ENCODE measurements at places on chromosomes 16 and 17. TPM values are rescaled to one million over a fixed set of nuclear protein-coding genes. Genes with fewer than 3 reads are reported as not detected.

The NPIPA7 gene
- polyA plus RNA-seq, result 5.7 TPM

The GPRC5B gene
- 26.6 TPM for polyA plus RNA-seq

The KRT17 gene
- 0.56 TPM for polyA plus RNA-seq

The TBC1D3D gene
- polyA plus RNA-seq, result not detected

The TMIGD1 gene
- polyA plus RNA-seq, result not detected

The ITGAL gene
- 0.08 TPM for polyA plus RNA-seq

The ARHGAP23 gene
- polyA plus RNA-seq, result 32.6 TPM

- DNase-seq, result no peak
Measured at GRCh38 chr17:38585918-38586529, 19.7 kb downstream of the SRCIN1 start.

DNA sequence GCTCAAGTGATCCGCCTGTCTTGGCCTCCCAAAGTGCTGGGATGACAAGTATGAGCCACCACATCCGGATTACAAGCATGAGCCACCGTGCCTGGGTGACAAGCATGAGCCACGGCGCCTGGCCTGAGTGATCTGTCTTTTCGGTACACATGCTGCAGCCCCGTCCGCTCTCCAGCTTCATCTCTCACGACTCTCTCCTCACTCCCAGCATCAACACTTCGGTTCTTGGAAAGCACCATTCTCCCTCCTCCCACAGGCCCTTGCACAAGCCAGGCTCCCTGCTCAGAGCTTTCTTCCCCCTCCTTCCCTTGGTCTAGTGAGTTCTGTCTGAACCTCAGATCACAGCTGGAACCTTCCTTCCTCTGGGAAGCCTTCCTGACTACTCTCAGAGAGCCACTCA is 6.5 kb upstream of the NCBP3 start:
- DNase-seq, result no peak

DNA sequence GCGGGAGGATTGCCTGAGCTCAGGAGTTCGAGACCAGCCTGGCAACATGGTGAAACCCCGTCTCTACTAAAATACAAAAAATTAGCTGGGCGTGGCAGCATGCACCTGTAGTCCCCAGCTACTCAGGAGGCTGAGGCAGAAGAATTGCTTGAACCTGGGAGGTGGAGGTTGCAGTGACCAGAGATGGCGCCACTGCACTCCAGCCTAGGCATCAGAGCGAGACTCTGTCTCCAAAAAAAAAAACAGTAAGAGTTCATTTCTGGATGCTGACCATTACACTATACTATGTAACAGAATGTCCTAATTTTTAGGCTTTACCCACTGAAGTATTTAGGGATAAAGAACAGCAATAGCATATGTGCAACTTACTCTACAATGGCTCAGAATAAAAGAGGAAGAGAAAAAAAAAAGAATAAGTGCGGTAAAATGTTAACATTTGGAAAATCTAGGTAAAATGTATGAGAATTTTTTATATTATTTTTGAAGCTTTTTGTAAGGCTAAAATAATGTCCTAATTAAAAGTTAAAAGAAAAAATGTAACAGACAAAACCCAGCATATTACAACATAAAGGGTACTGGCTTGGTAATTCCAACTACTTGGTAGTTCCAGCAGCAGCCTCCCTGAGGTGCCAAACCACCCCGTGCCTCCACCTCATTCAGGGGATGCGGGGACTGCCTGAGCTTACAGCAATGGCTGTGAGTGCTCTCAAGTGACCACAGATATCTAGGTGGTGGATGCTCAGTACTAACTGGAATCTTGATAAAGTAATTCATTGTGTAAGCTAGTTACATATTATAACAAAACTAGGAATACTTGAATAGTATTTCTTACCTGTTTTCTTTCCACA is 10.9 kb downstream of the COPS3 start:
- peak; percentile 46 for DNase-seq

GRCh38 chr16:86819533-86819892 is 241.2 kb downstream of the FOXL1 start:
- no peak for DNase-seq

- peak; percentile 48 for DNase-seq
Measured at GRCh38 chr17:3983606-3984484, 19.6 kb upstream of the ATP2A3 start.

GRCh38 chr17:1055751-1056645 is 59.1 kb downstream of the TIMM22 start:
- DNase-seq, result peak; percentile 88

DNA sequence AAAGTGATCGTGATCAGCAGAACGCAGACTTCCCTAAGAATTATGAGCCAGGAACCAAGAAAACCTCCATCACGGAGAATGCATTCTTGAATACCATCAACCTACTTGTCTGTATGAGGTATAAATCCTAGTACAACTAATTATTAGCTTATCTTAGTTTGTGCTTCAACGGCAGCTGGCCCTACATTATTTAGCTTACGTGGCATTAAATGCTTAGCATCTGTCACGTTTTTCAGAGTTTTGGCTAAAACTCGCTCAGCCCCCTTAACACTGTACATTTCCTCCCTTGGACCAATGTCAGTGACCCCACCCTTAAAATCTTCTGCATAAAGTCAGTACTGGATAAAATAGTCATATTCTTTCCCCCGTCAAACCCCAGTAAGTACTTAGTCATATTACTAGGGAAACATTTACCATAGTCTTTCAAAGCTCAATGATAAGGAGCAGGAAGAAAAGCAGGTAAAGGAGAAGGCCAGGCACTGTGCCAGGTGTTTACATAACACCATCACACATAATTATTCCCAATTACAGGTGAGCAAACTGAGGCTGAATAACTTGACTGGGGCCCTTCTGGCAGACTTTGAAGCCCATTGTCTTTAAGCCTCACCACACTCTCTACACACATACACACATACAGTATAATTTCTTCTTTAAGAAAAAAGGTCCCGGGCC is 16.6 kb upstream of the TXNDC11 start:
- no peak for DNase-seq

DNA sequence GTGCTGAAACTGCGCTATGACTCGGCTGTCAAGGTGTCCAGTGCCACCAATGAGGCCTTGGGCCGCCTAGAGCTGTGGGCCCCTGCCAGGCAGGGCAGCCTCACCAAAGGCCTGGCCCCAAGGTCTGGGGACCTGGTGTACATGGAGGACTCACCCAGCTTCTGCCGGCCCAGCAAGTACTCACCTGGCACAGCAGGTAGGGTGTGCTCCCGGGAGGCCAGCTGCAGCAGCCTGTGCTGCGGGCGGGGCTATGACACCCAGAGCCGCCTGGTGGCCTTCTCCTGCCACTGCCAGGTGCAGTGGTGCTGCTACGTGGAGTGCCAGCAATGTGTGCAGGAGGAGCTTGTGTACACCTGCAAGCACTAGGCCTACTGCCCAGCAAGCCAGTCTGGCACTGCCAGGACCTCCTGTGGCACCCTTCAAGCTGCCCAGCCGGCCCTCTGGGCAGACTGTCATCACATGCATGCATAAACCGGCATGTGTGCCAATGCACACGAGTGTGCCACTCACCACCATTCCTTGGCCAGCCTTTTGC is 25.0 kb downstream of the WNT9B start:
- peak; percentile 51 for DNase-seq

DNA sequence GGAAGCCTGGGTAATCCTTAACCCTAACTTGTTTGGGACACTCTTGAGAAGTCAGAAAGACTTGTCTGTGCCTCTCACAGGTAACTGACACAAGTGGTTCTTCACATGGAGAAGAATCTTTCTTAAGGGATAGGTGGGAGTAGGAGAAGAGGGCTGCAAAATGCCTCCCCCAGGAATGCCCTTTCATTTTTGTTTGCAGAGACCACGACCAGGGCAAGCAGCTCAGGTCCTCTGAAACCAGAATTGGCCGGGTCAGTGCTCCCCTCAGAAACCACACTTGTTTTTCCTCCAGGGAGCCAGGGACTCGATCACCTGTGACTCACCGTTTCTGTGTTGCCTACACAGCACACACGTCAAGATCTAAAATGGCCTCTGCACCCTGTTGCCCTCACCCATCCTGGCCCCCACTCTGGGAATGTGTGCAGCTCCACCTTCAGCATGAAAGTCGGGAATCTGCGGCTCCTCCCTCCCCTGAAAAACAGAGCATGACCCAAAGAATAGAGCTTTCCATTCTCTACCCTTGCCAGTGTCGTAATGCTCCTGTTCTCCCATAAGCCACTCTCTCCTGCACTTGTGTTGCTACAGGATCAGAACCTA is 36.1 kb downstream of the HNF1B start:
- DNase-seq, result peak; percentile 72

DNA sequence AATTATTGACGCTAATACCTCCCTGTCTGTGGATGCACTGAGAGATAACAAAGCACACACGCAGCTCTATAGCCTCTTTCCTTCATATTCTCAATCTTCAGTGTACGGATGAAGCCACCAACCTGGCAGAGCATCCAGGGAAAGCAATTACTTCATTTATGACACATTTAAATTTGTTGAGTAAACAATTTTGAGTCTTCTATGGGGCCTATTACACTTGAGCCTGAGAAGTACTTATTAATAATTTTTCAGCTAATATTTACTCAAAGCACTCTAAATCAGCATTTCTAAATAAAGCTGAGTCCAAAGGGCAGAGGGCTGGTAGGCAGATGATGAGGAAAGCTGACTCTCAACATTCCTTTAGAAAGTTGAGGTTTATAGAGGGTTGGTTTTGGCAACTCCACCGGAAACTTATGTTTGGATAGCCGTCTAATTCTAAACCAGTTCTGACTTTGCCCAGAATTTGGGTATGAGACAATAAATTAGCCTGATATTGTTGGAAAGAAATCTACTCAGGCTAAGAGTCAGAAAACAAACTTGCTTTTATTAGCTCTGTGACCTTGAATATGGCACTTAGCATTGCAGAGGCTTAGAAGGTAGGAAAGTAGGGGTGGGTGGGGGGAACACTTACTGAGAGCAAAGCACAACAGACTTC is 643.5 kb downstream of the CDH11 start:
- DNase-seq, result peak; percentile 11

GRCh38 chr16:77937473-77938149 is 84.7 kb upstream of the CLEC3A start:
- no peak for DNase-seq

DNA sequence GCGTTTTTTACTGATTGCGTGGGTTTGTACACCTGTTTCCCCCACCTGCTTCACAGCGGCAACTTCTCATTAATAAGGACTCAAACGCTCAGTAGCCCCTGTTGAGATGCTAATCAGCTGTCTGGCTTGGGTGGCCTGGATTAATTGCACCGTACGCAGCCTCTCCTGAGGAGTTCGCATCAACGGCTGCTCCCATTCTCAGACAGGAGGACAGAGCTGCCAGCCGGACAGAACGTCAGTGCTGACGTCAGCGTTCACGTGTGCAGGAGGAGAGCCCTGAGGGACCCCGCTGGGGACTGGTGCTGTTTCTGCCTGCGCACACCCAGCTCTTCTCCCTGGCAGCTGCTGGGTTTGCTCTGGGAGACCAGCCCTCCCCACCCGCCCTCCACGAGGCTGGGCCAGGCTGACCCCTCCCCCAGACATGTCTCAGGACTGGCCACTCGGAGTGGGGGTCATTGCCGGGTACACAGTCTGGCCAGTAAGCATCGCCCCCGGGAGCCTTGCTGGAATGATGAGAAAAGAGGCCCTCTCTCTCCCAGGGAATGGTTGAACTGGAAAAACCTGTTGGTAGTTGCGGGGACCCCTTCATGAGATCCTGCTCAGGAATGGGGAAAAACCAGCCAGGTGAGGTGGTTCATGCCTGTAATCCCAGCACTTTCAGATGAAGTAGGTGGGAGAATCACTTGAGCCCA is 5.7 kb upstream of the BANP start:
- no peak for DNase-seq

GRCh38 chr16:31880322-31880979 is 6.8 kb downstream of the ZNF267 start:
- no peak for DNase-seq
